Glutamatergic neuron (in vitro differentiated cells): ENCODE measurements at places on chromosomes 6 and 20.

GRCh38 chr20:13102237-13102636, 93.5 kb downstream of the SPTLC3 start:
- no peaks in the 10 kb centered on the region for H3K36me3 ChIP-seq
- H3K4me3 ChIP-seq, result no peak overlapping the region
- H3K27me3 ChIP-seq, result no peaks in the 10 kb centered on the region
- DNase-seq, result no peak
- H3K4me1 ChIP-seq, result peaks cover 7% of the 10 kb centered on the region

- H3K4me3 ChIP-seq, result no peak overlapping the region
- peaks cover 5% of the 10 kb centered on the region for H3K36me3 ChIP-seq
- no peaks in the 10 kb centered on the region for H3K4me1 ChIP-seq
- no peaks in the 10 kb centered on the region for H3K27me3 ChIP-seq
- H3K27ac ChIP-seq, result no peak overlapping the region
Observed at GRCh38 chr6:148999929-149000468, 253.2 kb downstream of the UST start.

GRCh38 chr20:46025376-46025783, 3.6 kb upstream of the SLC12A5 start:
- peaks cover 24% of the 10 kb centered on the region for H3K27me3 ChIP-seq
- H3K4me1 ChIP-seq, result peaks cover 21% of the 10 kb centered on the region
- H3K4me3 ChIP-seq, result no peak overlapping the region
- no peak overlapping the region for H3K27ac ChIP-seq

GRCh38 chr6:138486249-138487101, 12.8 kb downstream of the NHSL1 start:
- H3K36me3 ChIP-seq, result no peaks in the 10 kb centered on the region
- H3K27me3 ChIP-seq, result no peaks in the 10 kb centered on the region
- H3K4me3 ChIP-seq, result peak overlapping the region; percentile 43
- peak overlapping the region; percentile 40 for H3K27ac ChIP-seq
- no peak for DNase-seq

DNA sequence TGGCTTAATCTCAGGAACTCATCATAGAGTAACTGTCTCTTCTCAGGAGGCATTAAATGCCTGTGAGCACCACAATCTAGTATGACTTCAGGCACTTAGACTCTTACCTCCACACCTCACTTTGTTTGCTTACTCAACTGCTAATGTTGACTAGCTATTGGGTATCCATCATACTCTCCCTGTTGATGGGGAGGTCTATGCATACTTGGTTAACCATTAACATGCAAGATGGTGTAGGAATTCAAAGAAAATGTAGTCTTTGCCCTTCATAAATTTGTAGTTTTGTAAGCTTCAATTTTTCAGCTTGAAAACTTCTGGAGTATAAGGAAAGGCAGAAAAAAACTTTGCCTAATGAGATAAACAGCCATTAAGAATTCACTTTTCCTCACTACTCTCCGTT, 501.0 kb upstream of the MARCKS start:
- DNase-seq, result no peak
- peaks cover 23% of the 10 kb centered on the region for H3K4me1 ChIP-seq
- H3K27ac ChIP-seq, result no peak overlapping the region
- no peaks in the 10 kb centered on the region for H3K27me3 ChIP-seq
- no peaks in the 10 kb centered on the region for H3K36me3 ChIP-seq

DNA sequence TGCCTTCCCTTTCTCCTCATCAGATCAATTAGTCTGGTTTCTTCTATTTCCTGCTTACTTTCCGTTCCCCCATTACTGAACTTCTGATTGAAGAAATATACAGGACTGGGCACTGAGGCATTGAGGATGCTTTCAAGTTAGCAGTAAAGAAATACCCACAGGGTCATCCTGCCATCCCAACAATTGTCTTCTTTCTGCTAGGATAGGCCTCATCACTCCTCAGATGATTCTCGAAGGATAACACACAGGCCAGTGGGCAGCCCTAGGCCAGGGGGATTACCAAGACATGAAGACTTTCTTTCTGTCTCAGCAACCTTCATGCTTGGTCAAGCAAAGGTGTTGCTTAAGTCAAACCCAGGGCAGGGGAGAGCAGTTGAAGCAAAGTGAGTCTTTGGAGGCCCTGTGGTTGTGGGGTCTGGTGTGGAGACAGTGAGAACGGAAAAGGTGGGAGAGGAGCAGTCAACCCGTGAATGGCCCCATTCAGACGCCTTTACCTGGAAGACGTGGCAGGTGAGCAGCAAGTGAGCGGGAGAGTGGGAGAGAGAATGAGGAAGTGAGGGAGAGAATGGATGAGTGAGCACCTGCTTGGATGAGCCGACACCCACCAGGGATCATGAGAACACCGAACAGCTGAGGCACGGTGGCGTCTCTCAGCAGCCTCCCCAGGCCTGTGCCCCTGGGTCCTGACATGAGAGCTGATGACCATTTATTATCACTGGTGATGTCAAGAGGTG, 462.9 kb downstream of the PREX1 start:
- peaks cover 3% of the 10 kb centered on the region for H3K27me3 ChIP-seq
- H3K36me3 ChIP-seq, result peaks cover 7% of the 10 kb centered on the region
- H3K4me3 ChIP-seq, result no peak overlapping the region
- no peak for DNase-seq
- peaks cover 12% of the 10 kb centered on the region for H3K4me1 ChIP-seq

DNA sequence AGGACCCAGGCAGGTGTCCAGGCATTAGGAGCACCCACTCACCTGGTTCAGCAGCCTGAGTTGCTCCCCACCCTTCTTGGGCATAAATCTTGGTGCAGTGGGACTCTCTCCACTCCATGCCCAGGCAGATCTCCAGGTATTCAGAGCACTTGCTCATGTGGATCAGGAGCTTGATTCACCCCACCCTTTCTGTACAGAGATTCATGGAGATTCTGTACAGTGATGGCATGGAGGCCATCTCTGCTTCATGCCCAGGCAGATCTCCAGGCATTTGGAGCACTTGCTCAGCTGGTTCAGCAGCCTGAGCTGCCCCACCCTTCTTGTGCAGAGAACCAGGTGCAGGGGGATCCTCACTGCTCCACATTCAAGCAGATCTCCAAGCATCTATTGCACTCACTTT, 44.1 kb downstream of the BEND6 start:
- H3K27me3 ChIP-seq, result peaks cover 1% of the 10 kb centered on the region
- H3K36me3 ChIP-seq, result peaks cover 5% of the 10 kb centered on the region
- DNase-seq, result no peak
- H3K27ac ChIP-seq, result no peak overlapping the region

DNA sequence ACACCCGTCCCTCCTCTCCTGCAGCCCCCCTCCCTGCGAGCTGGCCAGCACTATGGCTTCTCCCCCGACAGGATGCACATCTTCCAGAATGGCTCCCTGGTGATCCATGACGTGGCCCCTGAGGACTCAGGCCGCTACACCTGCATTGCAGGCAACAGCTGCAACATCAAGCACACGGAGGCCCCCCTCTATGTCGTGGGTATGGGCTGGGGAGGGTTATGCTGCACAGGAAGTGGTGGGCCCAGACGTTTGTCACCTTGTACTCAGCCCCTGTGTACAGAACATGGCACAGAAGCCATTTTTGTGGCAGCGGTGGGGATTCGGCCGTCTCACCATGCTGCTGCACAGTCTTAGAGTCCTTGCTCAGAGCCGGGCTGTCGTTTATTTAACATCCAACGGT, 29.0 kb upstream of the SRF start:
- peaks cover 4% of the 10 kb centered on the region for H3K27me3 ChIP-seq
- H3K4me1 ChIP-seq, result peaks cover 21% of the 10 kb centered on the region
- H3K4me3 ChIP-seq, result no peak overlapping the region
- H3K36me3 ChIP-seq, result no peaks in the 10 kb centered on the region

DNA sequence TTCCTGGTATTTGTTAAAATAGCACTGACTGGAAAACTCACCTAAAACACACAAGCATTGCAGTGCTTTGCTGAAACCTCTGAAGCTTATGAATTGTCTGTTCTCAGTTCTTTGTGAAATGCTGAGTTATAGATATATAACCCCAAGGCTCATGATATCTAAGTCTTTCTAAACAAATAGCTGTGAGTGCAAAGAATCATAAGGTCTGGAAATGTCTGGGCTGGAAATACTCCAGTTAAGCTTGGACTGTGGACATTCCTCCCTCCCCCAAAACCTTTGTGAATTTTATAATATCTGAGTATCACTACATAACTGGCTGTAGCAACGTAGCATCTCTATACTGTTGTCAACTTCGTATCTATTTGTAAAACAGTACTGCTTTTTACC, 69.1 kb downstream of the CBLN4 start:
- H3K27me3 ChIP-seq, result no peaks in the 10 kb centered on the region
- no peak for DNase-seq
- H3K4me3 ChIP-seq, result no peak overlapping the region

GRCh38 chr6:15335385-15335784, 89.5 kb downstream of the JARID2 start:
- no peak for DNase-seq
- H3K27ac ChIP-seq, result peak overlapping the region; percentile 83
- peaks cover 4% of the 10 kb centered on the region for H3K27me3 ChIP-seq
- no peaks in the 10 kb centered on the region for H3K36me3 ChIP-seq
- H3K4me1 ChIP-seq, result peaks cover 71% of the 10 kb centered on the region

- H3K4me1 ChIP-seq, result peaks cover 24% of the 10 kb centered on the region
- H3K4me3 ChIP-seq, result no peak overlapping the region
- peak; percentile 41 for DNase-seq
- H3K27me3 ChIP-seq, result peaks cover 14% of the 10 kb centered on the region
- H3K36me3 ChIP-seq, result no peaks in the 10 kb centered on the region
Observed at GRCh38 chr6:34243901-34244884, 4.6 kb downstream of the SMIM29 start.

DNA sequence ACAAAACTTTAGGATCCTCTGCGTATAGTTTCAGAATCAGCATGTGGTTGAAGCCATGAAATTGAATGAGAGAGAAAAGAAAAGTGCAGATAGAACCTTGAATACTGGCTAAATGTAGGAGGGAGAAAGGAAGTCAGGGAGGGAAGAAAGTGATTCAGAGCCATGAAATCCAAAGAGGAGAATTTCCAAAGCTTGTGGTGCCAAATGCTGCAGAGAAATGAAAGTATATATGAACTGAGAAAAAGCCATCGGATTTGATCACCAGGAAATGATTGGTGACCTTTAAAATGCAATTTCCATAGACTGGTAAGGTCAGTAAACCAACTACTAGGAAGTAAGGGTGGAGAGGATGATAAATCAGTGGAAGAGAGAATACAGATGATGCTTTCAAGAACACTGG, 142.3 kb downstream of the TFAP2A start:
- H3K27ac ChIP-seq, result no peak overlapping the region
- no peak overlapping the region for H3K4me3 ChIP-seq
- H3K27me3 ChIP-seq, result no peaks in the 10 kb centered on the region
- H3K4me1 ChIP-seq, result no peaks in the 10 kb centered on the region
- DNase-seq, result no peak

- H3K36me3 ChIP-seq, result no peaks in the 10 kb centered on the region
- no peak for DNase-seq
- no peak overlapping the region for H3K27ac ChIP-seq
- no peak overlapping the region for H3K4me3 ChIP-seq
- H3K27me3 ChIP-seq, result no peaks in the 10 kb centered on the region
Observed at GRCh38 chr6:139588076-139588639, 213.7 kb upstream of the CITED2 start.

DNA sequence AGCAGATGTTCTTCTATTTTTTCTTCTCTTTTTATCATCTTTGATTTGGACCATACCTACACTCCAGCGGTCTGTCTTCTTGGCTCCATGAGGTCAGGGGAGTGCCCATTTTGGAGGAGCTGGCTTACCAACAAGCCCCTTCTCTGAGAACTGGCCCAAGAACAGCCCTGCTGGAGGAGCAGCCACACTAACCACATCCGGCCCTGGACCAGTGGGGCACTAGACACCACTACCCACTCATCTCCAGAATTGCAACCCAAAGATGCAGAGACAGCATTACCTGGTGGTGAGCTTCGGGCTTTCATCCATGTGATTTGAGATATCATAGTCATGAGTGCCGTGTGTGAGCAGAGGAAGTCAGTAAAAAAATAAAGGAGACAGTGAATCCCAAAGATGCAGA, 599.4 kb upstream of the CDH4 start:
- no peak overlapping the region for H3K4me3 ChIP-seq
- H3K27me3 ChIP-seq, result peaks cover 3% of the 10 kb centered on the region
- H3K27ac ChIP-seq, result no peak overlapping the region
- no peak for DNase-seq

GRCh38 chr6:62298745-62299392, 12.8 kb upstream of the KHDRBS2 start:
- no peak overlapping the region for H3K4me3 ChIP-seq
- H3K36me3 ChIP-seq, result no peaks in the 10 kb centered on the region
- no peaks in the 10 kb centered on the region for H3K27me3 ChIP-seq
- DNase-seq, result no peak
- no peak overlapping the region for H3K27ac ChIP-seq

- no peak overlapping the region for H3K4me3 ChIP-seq
- H3K4me1 ChIP-seq, result peaks cover 9% of the 10 kb centered on the region
- H3K27ac ChIP-seq, result no peak overlapping the region
- peaks cover 5% of the 10 kb centered on the region for H3K27me3 ChIP-seq
- DNase-seq, result peak; percentile 31
Observed at GRCh38 chr6:138517635-138518034, 18.3 kb upstream of the NHSL1 start.
